Urothelium cell line (cell line): ENCODE measurements at places on chromosomes 1 and 21.

DNA sequence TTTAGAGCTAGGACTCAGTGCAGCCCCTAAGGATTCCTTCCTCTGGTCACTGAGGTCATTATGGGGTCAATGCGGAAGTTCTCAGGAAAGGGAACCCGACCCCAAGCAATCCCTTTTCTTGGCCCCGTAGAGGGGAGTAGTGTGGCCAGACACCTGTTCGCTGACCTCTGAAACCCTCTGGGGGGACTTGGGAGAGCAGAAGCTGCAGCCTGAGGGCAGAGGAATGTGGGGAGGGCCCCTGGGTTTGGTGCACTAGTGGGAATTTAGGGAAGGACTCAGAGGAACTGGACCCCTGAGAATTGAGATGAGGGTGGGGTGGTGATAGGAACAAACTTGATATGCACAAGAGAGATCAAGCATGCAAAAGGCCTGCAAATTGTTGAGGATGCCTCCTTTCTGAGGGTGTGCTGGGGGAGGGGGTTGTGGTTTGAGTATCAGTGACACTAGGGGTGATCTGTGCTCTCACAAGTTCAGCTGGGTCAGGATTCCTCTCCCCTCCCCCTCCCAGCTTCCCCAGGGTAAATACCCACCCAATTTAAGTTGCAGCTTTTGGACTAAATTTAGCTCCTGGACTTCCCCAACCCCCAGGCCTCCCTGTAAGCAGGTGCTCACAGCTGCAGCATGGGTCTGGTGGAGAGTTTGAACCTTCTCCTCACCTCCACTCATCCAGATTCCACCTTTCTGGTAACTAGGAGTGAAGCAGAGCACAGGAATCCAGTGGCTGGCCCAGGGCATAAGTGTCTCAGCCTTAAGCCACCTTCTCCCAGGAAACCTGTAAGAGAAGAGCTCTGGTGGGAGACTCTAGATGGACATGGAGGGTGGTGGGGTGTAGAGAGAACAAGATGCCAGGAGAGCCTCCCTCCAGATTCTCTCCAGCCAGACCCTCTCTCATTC lies 13.5 kb downstream of the ADAMTSL4 start:
- no peak for DNase-seq

DNA sequence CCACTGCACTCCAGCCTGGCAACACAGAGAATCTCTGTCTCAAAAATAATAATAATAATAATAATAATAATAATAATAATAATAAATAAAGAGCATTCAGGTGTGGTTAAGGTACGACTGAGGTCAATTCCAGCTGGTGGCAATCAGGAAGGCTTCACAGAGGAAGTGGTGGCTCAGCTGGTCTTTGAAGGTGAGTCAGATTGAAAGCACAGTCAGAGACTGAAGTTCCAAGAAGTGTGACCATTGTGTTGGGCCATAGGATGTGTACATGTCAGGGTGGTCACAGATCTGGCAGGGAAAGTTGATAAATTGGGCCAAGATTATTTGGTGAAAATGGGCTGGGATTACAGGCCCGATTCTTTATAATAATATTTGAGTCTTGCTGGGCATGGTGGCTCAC lies 31.0 kb upstream of the MED18 start:
- DNase-seq, result no peak

DNA sequence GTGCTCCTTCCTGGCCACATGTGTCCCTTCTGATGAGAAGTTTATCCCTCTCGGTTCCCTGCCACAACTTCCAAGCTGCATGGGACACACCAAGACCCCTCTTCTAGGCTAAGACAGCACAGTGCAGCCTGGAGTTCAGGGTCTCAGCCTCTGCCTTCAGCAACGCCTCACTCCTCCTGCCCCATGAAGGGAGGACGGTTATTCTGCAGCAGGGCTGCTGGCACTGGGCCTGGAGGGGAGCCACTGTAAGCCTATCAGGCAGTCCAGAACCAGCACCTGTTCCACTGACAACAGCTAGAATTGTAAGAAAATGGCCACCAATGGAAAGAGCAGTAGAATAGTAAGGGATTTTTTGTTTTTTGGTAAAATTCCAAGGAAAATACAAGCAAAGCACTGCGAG lies 72.3 kb downstream of the GALNT2 start:
- DNase-seq, result no peak

DNA sequence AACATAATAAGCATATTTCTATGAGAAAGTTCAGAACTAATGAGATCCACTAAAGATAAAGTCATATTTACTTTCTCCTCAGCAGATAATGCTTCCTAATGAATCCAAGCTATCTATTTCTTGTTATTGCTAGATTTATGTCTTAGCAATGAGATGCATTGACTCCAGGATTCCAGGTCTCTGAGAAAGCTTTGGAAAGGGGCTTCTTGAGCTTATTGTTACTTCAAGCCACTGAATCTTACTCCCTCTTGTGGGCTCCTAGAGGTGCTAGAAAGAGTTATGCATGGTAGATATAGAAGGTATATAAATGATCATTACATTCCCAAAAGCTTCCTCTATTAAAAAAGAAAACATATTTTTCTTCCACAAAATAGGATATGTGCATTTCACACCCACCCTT lies 246.4 kb upstream of the ADAMTS5 start:
- DNase-seq, result no peak

GRCh38 chr1:243287652-243288051 lies 31.8 kb downstream of the SDCCAG8 start:
- DNase-seq, result peak; percentile 29

GRCh38 chr1:42758641-42759040 lies 8.2 kb downstream of the P3H1 start:
- no peak for DNase-seq

DNA sequence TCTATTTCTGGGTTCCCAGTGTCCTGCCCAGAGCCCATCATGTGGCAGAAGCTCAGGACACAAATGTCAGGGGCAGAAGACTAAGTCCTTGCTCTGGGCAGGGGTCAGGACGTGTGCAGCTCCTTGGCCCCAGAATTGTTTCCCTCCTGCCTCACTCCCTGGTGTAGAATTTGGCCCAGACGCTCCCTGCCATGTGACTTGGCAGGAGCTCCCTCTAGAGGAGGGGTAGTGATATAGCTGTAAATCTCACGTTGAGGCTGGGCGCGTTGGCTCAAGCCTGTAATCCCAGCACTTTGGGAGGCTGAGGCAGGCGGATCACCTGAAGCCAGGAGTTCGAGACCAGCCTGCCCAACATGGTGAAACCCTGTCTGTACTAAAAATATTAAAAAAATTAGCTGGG lies 91.2 kb downstream of the UBIAD1 start:
- DNase-seq, result no peak

- no peak for DNase-seq
Measured at GRCh38 chr1:107016376-107016978, 40.0 kb upstream of the PRMT6 start.

GRCh38 chr1:204102029-204102611 lies 29.2 kb downstream of the SOX13 start:
- no peak for DNase-seq

DNA sequence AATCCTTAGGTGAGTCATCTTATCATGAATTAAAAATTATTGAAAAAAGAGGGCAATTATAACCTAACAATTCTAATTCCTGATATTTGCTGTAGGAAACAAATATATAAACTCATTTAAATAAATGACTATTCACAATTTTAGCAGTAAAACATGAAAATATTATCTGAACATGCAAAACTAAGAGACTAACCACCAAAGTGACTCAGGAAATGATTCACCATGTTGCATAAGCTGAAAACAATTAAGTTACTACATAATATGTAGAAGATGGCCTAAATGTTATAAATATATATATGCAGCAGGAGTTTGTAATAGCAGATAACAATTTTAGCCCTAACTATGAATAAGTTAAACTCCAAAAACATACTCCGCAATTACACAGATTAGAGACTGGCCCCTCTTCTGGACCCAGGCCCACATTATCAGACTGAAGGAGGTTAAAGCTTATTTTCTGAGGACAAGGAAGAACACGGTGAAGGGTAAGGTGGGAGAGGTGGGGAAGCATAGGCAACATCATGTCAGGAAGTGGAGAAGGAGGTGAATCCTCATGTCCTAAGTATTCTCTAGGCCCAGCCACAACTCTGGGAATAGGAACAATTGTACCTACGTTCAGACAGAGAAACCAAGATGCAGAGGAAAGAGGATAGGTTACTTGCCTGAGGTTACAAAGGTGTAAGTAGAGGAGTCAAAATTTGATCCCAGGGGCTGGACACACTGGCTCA lies 15.6 kb upstream of the AIM2 start:
- DNase-seq, result no peak

DNA sequence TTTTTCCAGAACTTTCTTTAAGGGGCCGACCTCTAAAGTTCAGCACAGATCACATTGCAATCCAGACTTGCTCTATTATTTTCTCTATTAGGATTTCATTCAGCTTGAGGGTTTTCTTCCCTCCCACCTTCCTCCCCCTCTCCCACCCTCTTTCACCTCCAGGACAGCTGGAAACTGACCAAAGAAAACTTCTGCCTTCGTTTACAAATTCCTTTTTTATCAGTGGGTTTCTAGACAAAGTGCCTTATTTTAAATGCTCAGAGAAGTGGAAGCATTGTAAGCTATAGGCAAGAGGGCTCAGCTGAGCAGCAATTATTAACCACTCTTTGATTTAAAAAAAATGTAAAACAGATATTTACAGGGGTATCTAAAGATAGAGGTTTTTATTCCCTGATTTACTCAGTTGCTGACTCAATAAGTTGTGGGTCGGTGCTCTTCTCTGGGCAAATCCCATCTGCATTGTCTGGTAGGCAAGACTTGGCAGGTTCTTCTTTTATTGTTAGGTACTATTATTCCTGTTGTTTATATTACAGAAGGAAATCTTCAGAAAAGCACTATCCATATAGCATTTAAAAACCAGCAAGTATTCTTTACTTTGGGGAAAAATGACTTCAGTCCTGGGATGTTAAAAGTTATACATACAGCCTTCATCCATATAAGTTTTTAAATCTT lies 277.0 kb upstream of the C1orf105 start:
- DNase-seq, result no peak

DNA sequence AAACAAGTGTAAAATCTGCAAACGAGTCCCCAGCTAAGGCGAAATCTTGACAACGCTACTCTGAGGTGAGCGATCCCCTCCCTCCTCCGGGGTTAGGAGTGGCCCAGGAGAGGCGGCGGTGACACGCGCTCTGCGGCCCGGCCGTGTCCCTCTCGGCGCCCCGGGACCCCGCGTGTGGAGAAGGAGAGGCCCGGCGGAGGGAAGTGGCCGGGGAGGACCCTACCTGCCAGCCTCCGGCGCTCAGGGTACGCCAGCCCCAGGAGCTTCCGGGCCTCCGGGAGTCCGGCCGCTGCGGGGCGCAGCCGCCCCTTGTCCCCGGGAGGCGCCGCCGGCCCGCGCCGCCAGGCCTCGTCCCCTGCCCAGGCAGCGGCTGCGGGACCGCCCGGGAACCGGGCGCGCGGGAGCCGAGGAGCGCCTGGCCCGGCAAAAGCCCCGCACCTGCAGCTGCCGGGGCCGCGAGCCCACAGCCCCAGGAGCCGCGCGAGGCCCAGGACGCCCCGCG lies 543 bp downstream of the ABCB10 start:
- peak; percentile 59 for DNase-seq

- no peak for DNase-seq
Measured at GRCh38 chr1:2482588-2482987, 6.5 kb downstream of the PLCH2 start.

DNA sequence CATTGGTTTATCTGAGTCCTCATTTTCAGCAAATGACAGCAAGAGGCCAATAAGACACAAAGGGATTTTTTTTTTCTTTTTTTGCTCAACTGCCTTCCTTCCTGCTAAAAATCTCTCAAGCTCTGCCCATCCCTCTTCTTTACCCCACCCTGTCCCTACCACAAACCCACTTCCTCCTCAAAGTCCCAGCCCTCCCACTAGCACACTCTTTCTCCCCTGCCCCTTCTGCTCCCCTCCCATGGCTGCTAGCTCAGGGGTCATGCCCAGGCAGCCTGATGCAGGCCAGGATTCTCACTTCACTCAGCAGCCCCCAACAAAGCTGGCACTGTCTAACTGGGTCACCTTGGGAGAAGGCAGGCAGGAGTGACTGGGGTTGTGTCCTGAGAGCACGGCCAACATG lies 28.8 kb upstream of the PPP2R5A start:
- no peak for DNase-seq

DNA sequence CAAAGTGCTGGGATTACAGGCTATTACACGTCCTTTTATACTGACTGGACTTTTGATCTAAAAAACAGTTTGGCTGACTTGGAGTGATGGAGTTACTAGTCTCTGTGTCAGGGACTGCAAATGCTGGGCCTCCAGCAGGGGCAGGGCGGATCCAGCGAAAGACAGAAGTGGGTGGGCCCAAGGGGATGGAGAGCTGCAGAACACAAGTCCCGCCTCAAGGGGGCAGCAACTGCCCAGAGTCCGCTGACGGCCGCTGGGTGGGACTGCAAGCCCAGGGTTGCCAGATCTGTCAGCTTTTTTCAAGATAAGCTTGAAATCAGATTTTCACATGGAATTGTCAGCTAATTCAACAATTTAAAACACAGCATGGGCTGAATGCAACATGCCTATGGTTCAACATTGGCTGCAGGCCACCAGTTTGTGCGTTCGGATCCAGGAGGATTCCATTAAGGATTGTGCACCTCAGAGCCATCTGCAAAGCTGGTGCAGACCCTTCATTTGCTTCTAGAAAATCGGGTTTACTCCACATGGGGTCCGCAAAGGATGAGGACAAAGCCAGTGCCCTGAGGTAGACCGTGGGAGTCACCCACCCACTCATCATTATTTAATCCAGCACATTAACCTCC lies 10.7 kb downstream of the STMN1 start:
- peak; percentile 92 for DNase-seq

DNA sequence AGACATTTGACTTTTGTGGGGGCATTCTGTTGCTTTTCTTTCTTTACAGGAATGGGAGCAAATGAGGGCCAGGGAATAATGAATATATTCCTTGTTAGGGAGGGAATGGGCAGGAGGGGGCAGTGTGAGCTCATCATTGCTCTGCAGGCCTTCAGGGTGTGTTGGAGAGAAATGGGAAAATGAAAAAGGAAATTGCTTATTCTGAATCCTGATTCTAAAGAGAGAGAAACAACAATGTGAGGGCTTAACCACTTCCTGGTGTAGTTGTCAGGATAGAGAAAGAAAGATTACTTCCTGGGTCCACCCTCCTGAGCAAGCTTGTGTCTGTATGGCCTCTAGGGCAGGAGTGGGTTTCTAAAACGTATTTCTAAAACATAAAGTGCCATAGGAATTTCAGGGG lies 28.3 kb downstream of the VANGL2 start:
- peak; percentile 46 for DNase-seq

- DNase-seq, result no peak
Measured at GRCh38 chr1:96002969-96003964, 718.3 kb upstream of the PTBP2 start.

GRCh38 chr1:153818876-153819275 lies 43.7 kb downstream of the SLC27A3 start:
- no peak for DNase-seq

GRCh38 chr1:48493970-48494769 lies 22.2 kb upstream of the SPATA6 start:
- DNase-seq, result peak; percentile 81

DNA sequence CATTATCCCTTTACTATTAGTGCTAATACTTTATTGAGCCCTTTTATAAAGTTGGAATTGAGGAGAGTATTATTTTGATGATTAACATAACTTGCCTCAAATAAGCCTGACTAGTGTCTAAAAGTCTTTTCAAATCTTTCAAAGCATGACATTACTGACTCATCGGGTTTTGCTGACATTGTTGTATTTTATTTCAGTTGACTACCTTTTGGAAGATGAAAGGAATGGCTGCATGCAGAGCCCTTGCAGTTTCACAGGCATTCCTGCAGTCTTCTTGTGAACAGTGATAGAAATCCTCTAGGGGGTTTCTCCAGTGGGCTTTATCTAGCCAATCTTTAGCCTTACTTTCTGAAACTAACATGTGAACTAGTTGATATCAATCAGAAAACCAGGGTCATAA lies 43.0 kb upstream of the TMEM61 start:
- DNase-seq, result no peak
